ENCODE measurements at places on chromosomes 5 and 9.

- DNase-seq = no peak
These were observed 499.2 kb downstream of the BNC2 start for GRCh38 chr9:16371306-16371705.

- DNase-seq = no peak
These were observed 26.6 kb downstream of the RUSC2 start for GRCh38 chr9:35516479-35516878.

DNA sequence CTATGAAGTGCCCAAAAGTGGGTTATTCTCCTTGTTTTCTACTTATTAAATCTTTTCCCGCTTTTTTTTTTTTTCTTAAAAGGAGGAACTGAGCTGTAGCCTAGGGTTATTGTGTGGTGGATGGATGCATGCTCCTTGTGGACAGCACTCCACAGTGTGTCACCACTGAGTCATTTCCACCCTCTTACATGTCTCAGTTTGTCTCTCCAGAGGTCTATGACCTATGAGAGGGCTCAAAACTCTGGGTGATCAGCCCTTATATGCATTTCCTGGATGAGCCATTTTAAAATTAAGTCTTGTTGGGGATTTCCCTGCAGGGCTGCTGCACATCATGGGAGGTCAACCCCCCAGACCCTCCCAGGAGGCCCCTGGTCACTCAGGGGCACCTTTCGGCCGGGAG is 102.2 kb upstream of the MOCS2 start:
- no peak for DNase-seq

- no peak for DNase-seq
These were observed 10.7 kb downstream of the HNRNPH1 start for GRCh38 chr5:179612577-179613459.

- DNase-seq = no peak
These were observed 63.2 kb upstream of the CTXN3 start for GRCh38 chr5:127585661-127586060.

DNA sequence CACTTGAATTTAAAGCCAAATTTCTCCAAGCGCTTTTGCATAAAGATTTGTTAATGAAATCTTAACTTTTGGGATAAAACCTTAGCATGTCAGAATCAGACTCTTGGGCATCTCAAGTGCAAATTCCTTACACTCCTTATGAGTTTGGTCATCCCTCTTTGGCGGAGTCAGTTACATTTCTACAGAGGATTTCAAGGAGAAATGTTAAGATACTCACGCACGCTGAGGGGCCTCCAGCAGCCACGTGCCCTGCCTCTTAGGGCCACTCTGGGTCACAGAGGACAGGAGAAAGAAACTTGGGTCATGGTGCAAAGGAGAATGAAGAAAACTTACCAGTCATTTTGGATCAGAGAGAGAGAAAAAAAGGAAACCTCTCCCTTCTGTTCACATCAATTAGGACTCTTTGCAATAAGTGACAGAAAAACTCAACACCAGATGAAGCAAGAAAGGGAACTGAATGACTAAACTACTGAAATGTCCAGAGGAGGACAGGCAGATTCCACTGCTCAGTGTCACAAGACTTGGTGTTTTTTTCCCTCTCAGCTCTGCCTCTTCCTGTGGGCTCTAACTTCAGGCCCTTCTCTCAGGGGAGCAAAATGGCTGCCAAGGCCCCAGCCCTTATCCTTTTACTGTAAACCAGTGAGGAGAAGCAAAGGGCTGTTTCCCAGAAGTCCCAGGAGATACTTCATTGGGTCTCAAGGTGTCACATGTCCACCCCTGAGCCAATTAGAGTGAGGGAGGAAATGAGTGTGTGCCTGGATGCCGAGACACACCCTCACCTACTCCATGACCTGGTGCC is 63.3 kb upstream of the NFIL3 start:
- no peak for DNase-seq

DNA sequence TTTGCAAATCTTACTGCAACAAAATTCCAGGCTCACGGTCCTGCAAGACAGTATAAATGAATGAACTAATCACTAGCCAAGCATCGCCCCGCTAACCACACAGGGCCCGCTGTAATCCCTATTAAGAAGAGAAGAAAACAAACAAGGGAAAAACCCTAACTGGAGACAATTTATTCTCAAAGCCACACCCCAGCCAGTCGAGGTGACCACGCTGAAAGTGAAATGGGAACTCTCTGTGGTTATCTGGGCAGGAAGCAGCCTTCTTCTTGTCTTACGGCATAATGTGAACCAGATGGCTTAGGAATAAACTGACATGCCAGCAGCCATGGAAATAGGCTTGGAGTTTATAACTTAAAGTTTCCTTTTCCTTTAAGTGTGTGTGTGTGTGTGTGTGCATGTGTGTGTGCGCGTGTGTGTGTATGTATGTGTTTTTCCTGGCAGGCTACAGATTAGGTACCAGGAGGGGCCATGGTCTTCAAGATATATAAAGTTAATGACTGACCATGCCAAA is 120.2 kb downstream of the SEMA6A start:
- peak; percentile 52 for DNase-seq

GRCh38 chr5:178206166-178207101 is 2.1 kb downstream of the HNRNPAB start:
- no peak for DNase-seq

- no peak for DNase-seq
These were observed 9.2 kb upstream of the LCN15 start for GRCh38 chr9:136773386-136774044.

GRCh38 chr9:124794902-124795491 is 18.1 kb downstream of the OLFML2A start:
- DNase-seq = peak; percentile 77

DNA sequence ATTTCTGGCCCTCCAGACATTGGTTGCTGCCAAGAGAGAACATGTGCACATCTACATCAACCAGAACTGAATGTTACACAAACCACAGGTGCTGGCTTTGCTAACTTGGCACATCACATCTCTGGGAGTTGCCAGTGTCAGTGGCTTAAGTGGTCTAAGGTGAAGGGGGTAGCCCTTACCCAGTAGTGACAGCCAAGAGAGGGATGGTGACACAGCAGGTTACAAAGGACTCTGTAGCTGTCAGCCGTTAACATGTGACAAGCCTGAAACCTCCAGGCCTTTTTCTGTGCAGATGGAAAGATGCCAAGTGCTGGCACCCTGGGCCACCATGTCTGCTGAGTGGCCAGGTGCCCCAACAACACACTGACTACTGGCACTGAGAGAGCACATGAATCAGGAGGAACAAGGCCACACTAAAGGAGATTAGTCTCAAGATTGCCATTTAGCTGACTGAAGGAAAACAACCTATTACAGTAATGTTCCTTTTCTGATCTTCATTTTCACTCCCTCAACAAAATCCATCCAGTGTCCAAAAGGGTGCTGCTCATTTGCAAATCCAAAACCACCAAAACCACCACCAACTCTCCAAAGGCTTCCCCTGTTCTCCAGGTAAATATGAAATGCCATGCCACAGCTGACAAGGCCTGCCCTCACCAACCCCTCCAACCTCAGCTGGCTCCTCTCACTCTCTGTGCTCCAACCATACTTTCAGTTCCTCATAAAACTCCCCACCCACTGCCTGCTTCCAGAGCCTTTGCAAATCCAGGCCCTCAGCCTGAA is 20.2 kb downstream of the SIL1 start:
- DNase-seq = no peak

- no peak for DNase-seq
These were observed 117.7 kb upstream of the GNA14 start for GRCh38 chr9:77765781-77766259.

- DNase-seq = no peak
These were observed 47.7 kb upstream of the TMC1 start for GRCh38 chr9:72473474-72474261.

- no peak for DNase-seq
These were observed 300.5 kb downstream of the IRX1 start for GRCh38 chr5:3896098-3896497.

DNA sequence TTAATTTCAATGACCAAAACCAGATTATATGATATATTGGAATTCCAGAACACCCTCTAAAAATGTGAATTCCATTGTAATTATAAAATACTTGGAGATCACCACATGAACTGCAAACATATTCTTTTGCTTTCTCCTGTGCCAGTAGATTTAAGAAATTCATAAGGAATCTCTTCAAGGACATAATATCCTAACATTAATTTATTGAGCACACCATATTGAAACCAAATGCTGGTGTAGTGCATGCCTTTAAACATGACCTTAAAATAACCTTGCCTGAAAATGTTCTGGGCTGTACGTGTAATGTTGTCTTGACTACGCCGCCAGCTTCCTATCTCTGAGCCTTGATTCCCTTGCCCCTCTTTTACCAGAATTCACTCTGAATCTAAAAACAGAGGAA is 205.0 kb upstream of the ACTBL2 start:
- no peak for DNase-seq

GRCh38 chr9:13088720-13089427 is 190.6 kb downstream of the MPDZ start:
- DNase-seq = peak; percentile 83

DNA sequence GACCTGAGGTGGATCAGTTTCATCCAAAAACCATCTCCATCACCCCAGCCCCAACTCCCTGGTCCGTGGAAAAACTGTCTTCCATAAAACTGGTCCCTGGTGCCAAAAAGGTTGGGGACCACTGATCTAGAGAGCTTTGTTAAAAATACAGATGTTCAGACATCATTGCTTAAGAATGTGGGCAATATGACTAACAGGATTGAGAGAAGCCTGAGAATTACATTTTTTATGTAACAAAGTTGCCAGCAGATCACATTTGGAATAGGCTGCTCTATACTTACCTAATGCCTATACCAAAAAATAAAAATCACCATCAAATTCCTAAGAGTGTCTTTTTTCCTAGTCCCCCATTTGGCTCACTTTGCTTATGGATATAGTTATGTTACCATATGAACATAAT is 143.3 kb downstream of the RAPGEF6 start:
- DNase-seq = no peak

- DNase-seq = no peak
These were observed 371.2 kb downstream of the NFIB start for GRCh38 chr9:13942695-13943094.

DNA sequence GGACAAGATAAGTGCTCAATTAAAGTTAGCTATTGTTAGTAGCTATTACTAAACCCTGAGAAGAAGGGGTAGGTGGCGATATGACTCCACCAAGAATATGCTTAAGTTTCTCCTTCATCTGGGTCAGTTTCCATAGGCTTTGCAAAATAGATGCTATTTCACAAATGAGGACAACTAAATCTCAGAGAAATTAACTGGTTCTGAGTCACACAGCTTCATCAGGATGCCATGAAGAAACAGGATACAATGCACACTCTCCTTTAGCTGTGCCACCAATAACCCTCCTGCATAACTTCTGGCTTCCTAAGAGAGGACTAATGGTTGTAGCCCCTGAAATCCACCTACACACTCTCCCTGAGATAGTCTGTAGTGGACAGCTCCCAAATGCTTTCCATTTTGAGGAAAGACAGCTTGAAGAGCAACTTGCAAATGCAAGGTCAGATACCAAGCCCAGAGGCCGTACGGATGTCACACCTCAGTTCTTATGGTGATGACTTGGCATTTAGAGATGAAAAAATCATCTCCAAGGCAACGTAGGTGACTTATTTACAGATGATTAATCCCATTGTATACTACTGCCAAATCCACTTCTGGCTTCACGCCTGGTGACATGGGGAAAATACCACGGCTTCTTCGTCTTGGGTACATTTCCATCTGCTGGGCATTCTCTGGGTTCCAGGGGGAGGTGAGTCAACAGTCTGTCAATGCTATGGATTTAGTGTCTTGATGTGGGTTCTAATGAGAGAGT is 251.4 kb upstream of the IL12B start:
- DNase-seq = no peak

DNA sequence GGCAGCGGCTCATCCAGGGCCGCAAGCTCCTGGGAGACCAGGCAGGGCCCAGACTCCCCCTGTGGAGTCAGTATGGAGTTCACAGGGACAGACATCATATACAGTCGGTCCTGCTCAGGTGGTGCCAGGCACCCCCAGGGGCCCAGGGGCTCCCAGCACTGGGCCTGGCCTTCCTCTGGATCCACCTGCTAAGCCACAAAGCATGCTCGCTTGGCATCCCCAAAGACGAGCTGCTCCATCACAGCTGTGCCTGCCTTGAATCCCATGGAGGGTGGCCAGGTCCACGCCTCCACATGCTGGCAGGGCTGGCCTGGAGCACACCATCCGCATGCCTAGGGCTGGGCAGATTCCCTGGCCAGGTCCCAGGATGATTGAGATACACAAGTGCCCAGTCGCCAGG is 4.6 kb downstream of the BICD2 start:
- no peak for DNase-seq

- DNase-seq = no peak
These were observed 181.8 kb downstream of the NXNL2 start for GRCh38 chr9:88716596-88717290.

GRCh38 chr5:128597156-128597555 is 59.1 kb upstream of the FBN2 start:
- DNase-seq = no peak
